IMR-90 (cell line): ENCODE measurements at places on chromosomes 1 and 21. TPM values are rescaled to one million over a fixed set of nuclear protein-coding genes. Genes with fewer than 3 reads are reported as not detected.
A peak's percentile ranks its signal among the peaks of the same experiment; 100 is the strongest.

AADACL3 gene
- not detected in 2 replicates for polyA plus RNA-seq

- DNase-seq: no peak
Measured at GRCh38 chr1:111876631-111877030, 112.8 kb downstream of the KCND3 start.

DNA sequence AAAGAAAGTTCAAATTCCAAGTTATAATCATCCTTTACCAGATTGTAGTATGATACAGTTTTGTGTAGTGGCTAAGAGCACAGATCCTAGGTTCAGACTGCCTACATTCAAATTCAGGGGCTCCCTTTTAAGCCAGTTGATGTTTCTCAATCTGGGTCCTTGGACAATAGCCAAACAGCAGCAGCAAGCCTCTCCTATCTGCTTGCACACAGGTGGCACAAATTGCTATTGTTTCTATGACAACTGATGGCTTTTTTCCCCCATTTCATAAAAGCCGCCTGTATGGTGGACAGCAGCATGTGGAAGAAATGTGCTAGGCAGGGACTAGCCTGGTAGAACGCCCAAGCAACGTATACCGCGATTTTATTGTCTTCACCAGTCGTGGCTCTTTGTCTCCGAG, 76.5 kb downstream of the S1PR1 start:
- DNase-seq: no peak

DNA sequence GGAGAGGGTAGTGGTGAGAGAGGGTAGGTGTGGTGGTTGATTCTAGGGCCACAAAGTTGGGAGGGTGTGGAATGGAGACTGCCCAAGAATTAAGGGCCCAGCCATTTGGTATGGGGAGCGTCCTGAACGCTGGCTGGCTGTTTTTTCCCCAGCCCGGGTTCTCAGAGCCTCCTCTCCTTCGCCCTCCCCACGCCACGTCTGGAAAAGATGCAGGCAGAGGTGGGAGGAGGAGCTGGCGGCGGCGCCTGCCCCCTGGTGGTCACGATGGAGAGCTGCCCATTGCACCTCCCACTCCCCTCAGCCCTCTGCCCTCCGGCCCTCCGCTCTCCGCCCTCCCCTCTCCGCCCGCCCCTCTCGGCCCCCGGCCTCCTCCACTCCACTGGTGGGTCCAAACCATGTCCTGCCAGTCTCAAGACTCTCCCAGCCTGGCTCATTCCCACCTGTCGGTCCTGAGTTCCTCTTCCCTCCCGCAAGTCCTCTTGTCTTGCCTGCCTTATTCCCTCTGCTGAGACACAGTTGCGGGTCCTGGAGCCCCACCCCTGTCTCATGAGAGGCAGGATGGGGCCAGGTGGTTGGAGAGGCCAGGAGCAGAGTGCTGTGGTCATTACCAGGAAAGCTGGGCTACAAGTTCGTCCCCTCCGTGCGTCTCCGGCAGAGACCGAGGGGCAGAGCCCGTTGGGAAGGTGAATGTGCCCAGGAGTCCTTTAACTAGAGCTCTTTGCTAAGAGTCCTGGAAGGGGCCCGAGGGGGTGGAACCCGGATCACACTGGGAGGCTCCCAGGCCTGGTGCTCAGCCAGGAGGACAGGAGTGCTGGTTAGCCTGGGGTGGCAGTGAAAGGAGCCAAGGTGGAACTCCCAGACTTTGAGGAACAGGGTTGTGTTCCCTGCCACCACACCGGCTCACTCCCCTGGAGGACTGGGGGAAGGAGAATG, 22.6 kb downstream of the ETNK2 start:
- DNase-seq: peak; percentile 61
